ENCODE measurements at places on chromosomes 13 and 19. TPM values are rescaled to one million over a fixed set of nuclear protein-coding genes. Genes with fewer than 3 reads are reported as not detected.

The GPR183 gene
- polyA plus RNA-seq, result 14.5 TPM

The NBEA gene
- polyA plus RNA-seq, result 8.1 TPM

The ZNF417 gene
- 4.6 TPM for polyA plus RNA-seq

The PLK5 gene
- polyA plus RNA-seq, result 0.11 TPM

The CCL25 gene
- polyA plus RNA-seq, result not detected

The NXNL1 gene
- polyA plus RNA-seq, result 0.63 TPM

The IFNL1 gene
- not detected for polyA plus RNA-seq

The MEIS3 gene
- polyA plus RNA-seq, result 4.1 TPM

The CACNG7 gene
- polyA plus RNA-seq, result 0.05 TPM

The SPART gene
- 24.6 TPM for polyA plus RNA-seq

The CDADC1 gene
- 5.9 TPM for polyA plus RNA-seq

The ONECUT3 gene
- polyA plus RNA-seq, result not detected

The ZFP82 gene
- polyA plus RNA-seq, result 3.1 TPM

The TNFRSF19 gene
- polyA plus RNA-seq, result 15.6 TPM

The S1PR4 gene
- 0.97 TPM for polyA plus RNA-seq

The KRTDAP gene
- 0.29 TPM for polyA plus RNA-seq

The RNF113B gene
- polyA plus RNA-seq, result not detected

The LGI4 gene
- 35.6 TPM for polyA plus RNA-seq

The PLVAP gene
- polyA plus RNA-seq, result 81.7 TPM

The FLT1 gene
- polyA plus RNA-seq, result 24.9 TPM

The CDC34 gene
- 95.8 TPM for polyA plus RNA-seq

The SPACA7 gene
- not detected for polyA plus RNA-seq

The EMP3 gene
- polyA plus RNA-seq, result 66.7 TPM

The ANKRD24 gene
- 0.45 TPM for polyA plus RNA-seq

The PTH2 gene
- polyA plus RNA-seq, result not detected

The ZNF433 gene
- 4.0 TPM for polyA plus RNA-seq

The ANKRD10 gene
- 41.1 TPM for polyA plus RNA-seq

The PLPP2 gene
- 0.48 TPM for polyA plus RNA-seq

The NLRP4 gene
- not detected for polyA plus RNA-seq

The SLAIN1 gene
- 9.2 TPM for polyA plus RNA-seq

The ZFP14 gene
- 2.5 TPM for polyA plus RNA-seq

The TMIGD2 gene
- 0.25 TPM for polyA plus RNA-seq
